ENCODE measurements at places on chromosomes 4 and X.

DNA sequence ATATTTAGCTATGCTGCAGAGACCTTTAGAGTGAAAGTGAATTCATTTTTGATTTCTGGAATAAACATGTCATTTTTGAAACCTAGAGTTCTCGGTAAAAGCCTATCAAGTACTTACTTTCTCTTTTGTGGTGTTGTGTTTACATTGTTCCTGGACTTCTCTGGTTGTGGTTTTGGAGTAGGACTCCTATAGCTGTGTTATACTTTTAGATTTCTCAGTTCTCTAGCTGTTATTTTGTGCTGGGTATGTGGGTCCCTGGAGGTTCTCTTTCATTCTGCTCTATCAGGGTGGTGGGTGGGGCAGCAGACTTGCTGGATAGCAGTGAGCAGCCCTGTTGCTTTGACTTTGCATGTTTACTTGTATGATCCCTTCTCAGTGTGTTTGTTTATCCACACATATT is 25.6 kb upstream of the MSMO1 start:
- no peak for DNase-seq

DNA sequence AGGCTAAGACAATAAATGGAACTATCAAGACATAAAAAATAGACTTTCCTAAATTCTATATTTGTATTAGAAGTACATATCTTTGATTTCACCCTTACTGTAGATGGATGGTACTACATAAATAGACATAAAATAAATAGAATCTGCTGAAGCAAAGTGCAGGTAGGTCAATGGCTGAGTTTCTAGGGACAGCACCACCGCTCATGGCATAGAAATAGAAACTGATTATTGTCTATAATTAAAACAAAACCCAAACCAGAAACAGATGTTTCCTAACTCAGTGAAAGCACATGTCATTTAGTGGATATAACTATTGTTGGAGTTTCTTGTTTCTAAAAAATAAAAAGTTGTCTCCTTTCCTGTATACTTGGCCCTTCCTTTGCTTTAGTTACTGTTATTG is 387.3 kb upstream of the ADGRL3 start:
- DNase-seq, result no peak

GRCh38 chr4:38132843-38133662 is 172.9 kb downstream of the PTTG2 start:
- no peak for DNase-seq

GRCh38 chrX:124358800-124359383 is 12.5 kb downstream of the SH2D1A start:
- no peak for DNase-seq

DNA sequence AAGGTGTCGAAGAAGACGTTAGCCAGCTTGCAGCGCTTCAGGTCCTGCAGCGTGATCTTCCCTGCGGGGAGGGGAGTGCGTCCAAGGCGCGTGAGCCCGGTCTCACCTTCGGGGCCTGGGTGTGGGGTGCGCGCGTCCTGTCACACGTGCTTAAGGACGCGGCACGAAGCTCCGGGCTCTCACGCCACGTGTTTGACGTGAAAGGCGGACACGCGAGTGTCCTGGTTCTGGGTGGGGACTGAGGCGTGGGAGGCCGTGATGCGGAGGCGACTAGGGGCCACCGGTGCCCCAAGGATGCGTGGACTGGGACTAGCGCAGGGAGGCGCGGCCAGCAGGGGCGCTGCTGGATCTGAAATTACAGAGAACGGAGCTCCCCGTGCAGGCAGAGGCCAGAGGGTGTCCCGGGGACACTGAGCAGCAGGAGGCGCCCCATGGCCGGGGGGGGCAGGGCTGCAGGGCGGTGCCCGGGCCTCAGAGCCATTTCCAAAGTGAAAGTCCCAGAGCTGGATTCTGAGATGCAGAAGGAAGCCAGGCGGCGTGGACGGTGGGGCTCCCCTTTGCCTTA is 20.3 kb upstream of the GTPBP6 start:
- no peak for DNase-seq

DNA sequence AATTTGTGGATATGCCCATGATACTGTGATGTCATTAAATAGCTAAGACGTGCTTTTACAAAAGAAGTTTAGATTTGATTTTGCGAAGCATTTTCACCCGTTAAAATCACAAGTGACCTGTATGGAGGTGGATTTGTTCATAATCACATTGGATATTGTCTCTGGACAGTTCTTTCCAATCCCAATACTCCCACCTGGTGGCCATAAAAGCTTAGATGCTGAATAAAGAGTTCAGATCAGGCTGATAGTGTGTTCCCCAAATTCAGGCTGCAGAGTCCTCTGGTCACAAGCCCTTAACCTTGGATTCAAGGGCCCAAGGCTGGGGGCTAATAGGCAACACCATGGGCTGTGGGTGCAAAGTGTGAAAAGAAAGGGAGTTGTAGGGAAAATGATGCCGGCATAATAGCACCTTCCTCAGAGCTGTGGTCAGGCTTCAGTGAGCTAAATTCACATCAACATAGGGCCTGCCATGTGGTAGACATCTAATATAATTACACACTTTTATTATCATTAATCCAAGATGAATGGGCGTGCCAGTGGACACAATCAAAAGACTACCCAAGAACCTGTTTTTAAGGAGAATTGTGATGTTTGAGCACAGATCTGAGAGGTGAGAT is 28.1 kb downstream of the SMIM43 start:
- peak; percentile 51 for DNase-seq
